Esophagus squamous epithelium (tissue), 5 donors: ENCODE measurements at places on chromosomes 5 and 9.

DNA sequence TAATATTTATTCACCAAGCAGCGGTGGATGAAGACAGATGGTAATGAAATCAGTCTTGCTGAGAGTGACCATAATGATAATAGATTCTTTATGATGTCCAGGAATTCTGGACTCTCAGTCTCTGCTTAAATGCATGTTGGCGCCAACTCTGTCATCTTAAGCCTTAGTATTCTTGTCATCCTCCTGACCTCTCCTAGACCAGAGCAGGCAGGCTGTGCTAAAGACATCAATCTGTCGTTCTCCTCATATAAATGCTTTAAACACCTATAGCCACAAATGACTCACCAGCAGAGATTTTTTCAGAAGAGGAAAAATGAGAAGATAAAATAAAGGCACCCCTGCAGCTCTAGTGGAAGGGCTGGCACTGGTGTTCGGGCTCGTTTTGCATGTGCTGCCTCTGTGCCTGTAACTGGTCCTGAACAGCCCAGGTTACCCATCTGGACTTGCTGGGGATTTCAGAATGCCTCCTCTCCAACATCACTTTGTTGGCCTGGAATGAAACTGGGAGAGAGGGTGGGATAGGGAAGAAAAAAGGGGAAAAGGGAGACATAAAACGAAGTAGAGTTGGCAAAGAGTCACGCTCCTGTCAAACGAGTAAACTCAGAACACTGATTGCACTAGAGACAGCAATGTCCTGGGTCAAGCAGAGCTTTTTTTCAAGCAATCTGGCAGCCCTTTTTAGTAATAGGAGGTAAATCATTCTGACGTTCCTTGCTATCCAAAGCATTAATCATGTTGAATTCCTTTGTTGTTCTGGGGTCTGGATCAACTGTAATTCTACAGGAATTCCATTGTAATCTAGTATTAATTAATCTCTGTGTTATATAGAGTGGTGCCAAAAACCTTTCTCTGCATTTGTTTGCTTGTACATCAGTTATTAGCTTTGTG is 195.5 kb upstream of the CLINT1 start:
- DNase-seq, result no peak

DNA sequence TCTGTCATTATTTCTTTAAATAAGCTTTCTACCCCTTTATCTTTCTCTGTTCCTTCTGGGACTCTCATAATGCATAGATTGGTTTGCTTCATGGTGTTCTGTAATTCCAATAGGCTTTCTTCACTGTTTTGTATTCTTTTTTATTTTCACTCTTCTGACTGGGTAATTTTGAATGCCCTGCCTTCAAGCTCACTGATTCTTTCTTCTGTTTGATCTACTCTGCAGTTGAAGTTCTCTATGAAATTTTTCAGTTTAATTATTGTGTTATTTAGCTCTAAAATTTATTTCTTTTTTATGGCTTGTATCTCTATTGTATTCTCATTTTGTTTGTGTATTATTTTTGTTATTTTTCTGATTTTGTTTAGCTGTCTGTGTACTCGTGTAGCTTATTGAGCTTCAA is 89.3 kb upstream of the SLCO4C1 start:
- no peak for DNase-seq

GRCh38 chr5:67092535-67092934 is 104.1 kb downstream of the CD180 start:
- DNase-seq, result no peak

GRCh38 chr9:110337727-110338126 is at the start of gene TXNDC8:
TXNDC8 (minus strand) TSS chr9:110337863.
- no peak for DNase-seq

DNA sequence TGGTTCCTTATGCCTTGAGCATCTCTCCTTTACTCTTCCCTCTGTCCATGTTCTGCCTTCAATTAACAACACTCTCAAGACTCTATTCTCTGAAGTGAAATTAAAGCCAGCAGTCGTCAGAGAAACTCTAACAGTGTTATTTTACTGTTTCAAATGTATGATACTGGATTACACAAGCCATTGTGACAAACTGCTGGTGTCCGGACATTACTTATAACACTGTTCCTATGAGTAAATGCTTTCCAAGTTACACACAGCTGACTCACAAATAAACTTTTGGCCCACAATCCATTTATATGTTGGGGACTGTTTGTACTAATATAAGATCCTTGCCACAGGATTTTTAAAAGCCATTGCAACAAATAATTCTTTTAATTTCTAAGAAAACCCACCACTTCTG is 63.2 kb upstream of the GHR start:
- DNase-seq, result no peak

- DNase-seq, result no peak
Observed at GRCh38 chr5:82367930-82368329, 89.8 kb upstream of the RPS23 start.

DNA sequence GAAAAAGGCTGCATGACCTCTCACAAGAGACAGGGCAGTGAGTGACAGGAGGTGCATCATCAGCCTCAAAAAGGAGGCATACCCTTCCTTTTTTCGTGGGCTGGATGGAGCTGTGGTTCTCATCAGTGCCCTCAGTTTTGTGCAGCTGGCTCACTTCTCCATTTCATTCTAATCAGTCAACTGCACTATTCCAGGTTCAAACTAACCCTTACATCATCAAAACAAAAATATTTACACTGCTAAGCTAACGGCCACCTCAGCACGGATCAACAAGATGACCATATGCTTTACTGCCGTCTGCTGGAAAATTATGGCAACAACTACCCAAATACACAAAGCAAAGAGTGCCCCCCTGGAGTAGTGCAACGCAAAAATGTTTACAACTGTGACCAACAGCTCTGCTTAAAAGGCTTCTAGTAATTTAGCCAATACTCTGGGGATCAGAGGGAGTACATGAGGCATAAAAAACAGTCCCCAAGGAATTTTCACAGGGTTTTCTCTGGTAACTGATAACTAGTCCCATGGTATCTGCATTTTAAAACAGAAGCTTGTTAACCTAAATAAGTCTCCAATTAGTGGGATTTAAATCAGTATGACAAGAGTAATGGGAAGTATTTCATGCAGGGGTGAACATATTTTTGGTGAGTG is 10.8 kb downstream of the KCNV2 start:
- no peak for DNase-seq

GRCh38 chr5:112549605-112550166 is 130.6 kb upstream of the EPB41L4A start:
- DNase-seq, result no peak

DNA sequence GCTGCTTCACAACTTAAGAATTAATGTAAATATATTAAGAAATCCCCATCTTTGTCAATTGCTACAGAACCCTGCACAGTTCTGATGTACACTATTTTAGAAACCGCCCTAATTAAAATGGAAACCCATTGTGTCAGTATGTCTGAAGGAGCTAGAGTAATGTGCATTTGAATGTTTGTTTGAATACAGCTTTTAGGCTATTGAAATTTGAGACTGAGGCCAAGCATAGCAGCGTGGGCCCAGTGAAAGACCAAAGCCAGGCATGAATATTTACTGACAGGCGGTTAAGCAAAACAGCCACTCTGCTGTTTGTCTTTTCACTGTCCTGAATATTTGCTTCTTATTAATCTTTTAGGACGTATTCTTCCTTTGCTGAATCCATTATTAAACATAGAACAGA is 252.3 kb downstream of the IZUMO3 start:
- DNase-seq, result no peak

GRCh38 chr9:14478175-14479162 is 164.5 kb upstream of the NFIB start:
- no peak for DNase-seq
